ENCODE measurements at places on chromosomes 11 and 22.

DNA sequence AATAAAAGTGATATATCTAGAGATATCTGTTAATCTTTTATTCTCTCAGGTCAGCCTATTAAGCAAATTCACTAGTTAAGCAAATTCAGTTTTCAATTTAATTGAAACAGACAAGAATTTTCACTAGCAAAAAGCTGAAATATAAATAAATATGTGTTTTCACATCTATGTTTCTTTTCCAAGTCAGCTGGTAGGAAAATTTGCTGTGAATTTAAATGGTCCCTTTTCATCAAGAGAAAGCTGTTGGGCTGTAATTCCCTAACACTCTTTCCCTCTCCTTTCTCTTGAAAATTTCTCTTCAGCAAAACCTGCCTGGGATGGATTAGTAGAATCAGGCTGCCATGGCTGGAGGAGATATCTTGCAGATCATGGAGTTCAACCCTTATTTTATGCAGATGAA is 46.9 kb upstream of the BARX2 start:
- no peak for DNase-seq

- DNase-seq: no peak
Observed at GRCh38 chr11:63375434-63375833, 5.8 kb downstream of the SLC22A9 start.

GRCh38 chr22:48065892-48066291 is 1303.4 kb downstream of the TBC1D22A start:
- DNase-seq: no peak

DNA sequence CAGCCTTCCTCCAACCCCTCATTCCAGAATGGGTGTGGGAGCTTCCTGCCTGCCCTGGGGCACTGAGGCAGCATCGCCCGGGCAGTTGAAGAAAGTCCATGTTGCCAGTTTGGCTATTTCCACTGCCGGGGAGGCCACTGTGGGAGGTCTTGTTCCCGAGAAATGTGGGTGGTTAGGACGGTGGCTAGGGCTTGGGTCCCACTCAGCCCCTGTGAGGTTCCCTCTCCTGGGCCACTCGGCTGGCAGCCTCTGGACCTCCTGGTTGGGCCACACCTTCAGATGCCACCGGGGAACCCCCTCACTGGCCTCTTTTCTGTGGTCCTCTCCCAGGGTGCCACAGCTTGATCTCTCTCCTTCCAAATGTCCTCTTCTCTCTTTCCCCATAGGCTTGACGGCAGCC is 5.1 kb upstream of the PPP6R3 start:
- no peak for DNase-seq

GRCh38 chr22:21594865-21595452 is 27.4 kb downstream of the UBE2L3 start:
- no peak for DNase-seq

DNA sequence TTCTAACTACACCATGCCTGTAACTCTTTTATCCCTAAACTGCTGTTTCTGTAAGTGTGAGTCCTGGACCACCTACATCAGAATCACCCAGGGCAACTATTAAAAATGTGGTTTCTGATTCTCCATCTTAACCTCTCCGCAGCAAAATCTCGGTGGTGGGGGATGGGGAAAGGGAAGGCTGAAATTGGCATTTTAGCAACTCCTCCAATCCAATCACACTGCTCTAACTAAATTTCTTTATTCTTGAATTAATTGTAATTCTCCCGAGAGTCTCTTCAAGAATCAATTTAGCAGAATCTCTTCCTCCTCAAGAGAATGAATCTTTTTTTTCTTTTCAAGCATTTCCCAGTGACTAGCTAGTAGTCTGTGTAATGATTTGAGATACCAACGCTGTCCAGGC is 36.2 kb downstream of the SEZ6L start:
- DNase-seq: no peak

DNA sequence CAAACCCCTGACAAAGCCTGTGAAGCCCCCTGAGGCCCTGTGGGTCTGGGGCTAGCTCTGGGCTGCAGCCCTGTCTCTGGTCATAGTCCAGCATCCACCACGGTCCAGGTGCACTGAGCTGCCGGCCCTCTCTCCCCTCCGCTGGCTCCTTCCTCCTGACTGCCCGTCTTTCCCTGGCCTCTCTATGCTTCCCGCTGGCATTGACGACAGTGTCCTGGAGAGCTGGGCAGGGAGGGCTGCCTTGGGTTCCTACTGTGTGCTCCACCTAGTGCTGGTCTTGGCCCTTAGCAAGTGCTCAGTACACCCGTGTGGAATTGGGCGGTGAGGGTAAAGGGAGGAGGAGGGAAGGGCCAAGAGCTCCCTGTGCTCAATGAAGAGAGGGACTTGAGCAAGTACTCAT is 868 bp upstream of the MYEOV start:
- no peak for DNase-seq

DNA sequence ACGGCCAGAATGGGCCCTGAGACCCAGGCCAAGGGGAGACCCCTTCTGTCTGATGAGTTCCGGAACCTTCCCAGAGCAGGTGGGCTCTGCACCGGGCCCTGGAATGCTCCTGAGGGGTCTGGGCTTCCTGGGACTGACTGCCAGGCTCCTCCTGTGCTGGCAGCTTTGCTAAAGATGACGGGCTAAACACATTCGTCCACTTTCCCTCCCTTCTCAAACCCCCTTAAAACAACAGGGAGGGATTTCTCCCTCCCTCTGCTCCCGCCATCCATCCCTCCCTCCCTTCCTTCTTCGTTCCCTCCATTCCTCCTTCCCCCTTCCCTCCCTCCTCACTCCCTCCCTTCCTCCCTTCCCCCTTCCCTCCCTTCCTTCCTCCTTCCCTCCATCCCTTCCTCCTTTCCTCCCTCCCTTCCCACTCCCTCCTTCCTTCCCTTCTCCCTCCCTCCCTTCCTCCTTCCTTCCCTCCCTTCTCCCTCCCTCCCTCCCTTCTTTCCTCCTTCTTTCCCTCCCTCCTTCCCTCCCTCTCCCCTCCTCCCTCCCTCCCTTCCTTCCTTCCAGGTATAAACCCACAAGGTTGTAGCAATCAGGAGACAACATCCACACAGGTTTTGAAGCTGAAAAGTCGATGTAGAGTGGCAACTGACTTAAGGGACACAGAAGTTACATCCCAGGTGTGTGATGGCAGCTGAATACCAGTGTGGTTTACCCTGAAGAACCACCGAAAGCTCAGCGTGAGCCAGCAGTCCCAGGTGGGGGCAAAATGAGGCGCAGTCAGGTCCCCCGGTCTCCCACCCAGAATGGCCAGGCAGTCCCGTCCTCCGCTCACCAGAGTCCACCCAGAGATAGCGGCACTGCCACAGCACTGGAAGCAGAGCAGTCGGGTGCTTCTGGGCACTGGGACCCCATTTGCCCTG is 18.8 kb upstream of the MGAT3 start:
- DNase-seq: no peak

DNA sequence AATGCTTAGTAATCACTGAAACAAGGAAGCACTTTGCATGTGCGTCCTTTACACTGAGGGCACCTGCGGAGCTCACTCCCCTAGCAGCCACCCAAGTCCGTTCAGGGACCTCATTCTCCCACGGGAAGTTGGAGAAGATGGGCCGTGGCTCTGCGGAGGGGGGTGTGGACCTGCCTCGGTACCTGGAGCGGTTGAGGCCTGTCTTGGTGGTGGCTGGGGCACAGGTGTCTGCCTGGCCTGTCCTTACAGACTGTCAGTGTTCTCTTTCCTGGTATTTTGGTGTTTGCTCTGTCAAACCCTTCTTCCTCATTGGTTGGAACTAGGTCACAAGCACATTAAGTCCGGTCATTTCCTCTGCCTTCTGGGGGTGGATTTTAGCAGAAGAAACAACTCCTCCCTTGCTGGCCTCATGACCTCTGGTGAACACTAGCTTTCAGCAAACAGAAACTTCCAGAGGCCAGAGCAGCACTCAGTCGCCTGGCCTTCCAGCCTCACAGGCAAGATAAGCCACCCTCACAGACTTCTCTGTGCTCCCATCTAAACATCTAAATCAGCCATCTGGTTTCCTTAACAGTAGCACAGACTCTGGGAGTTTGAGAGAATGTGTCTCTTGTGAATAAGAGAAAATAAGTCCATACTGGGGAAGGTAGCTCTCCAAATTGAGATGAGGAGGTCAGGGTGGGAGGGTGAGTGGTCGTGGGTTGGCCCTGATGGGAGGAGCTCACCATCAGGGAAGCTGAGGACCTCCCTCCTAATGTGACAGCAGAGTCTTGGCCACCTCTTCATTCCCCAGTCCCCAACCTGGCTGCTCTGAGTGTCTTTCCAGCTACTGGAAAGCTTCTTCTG is 8.6 kb downstream of the SNAP29 start:
- peak; percentile 18 for DNase-seq

GRCh38 chr11:61922539-61922938 is 5.2 kb upstream of the RAB3IL1 start:
- no peak for DNase-seq

- no peak for DNase-seq
Observed at GRCh38 chr11:61126256-61126655, 24.0 kb downstream of the CD5 start.

GRCh38 chr11:80841675-80842074 is 1400.8 kb upstream of the TENM4 start:
- no peak for DNase-seq

DNA sequence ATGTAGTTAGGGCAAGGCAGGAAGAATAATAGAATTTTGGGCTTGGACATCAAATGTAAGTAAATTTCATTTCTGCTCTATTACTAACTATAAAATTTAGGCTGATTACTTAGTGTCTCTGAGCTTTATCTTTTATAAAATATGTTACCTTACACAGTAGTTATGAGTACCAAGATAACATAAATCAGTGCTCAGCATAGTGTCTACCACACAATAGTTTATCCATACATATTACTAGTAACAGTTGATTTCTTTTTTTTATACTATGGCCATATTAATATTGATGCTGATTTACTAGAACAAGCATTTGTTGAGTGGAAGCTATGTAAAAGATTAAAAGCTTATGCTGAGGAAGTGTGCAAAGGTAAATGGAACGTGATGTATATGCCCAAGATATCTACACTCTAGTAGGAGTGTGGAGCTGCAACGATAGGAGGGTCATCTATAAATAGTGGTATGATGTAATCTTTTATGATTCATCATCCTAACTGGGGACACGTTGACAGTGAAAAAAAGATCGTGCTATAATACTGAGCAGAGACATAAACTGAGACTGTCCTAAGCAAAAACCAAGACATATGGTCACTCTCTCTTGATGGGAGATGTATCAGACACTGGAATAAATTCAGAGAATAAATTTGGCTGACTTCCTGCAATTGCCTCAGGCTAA is 8.7 kb upstream of the SLC5A12 start:
- DNase-seq: no peak

DNA sequence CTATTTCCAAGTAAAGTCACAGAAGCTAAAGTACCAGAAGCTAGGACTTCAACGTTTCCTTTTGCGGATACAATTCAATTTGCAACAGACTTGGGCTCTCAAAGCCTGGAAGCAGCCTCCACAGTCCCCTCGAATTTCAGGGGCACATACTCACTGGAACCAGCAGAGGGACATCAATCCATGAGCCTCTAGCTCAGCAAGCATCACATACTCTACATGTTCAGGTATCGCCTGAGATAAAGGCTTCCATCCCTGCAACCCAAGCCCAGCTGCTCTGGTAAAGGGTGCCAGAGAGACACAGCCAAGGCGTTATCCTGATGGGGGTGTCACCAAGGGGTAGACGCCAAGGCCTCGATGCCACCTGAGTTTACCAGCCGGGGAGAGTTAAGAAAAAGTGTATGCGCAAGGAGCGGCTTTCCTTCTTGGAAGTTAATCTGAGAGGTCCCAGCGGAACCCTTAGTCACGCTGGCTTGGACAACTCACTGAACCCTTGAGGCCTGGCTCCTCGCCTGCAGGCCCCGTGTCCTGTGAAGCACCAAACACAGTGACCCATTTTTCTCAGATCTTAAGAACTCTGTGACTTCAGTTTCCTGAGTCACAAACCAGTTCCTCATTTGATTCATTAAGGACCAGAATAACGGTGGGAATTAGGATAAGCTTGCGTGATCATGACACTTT is 13.0 kb downstream of the LTO1 start:
- no peak for DNase-seq

GRCh38 chr11:6027501-6027900 is 3.1 kb downstream of the OR56A1 start:
- DNase-seq: no peak

- no peak for DNase-seq
Observed at GRCh38 chr22:49948958-49949913, 11.3 kb upstream of the PIM3 start.

GRCh38 chr11:78282821-78283220 is 94.1 kb downstream of the USP35 start:
- DNase-seq: no peak

DNA sequence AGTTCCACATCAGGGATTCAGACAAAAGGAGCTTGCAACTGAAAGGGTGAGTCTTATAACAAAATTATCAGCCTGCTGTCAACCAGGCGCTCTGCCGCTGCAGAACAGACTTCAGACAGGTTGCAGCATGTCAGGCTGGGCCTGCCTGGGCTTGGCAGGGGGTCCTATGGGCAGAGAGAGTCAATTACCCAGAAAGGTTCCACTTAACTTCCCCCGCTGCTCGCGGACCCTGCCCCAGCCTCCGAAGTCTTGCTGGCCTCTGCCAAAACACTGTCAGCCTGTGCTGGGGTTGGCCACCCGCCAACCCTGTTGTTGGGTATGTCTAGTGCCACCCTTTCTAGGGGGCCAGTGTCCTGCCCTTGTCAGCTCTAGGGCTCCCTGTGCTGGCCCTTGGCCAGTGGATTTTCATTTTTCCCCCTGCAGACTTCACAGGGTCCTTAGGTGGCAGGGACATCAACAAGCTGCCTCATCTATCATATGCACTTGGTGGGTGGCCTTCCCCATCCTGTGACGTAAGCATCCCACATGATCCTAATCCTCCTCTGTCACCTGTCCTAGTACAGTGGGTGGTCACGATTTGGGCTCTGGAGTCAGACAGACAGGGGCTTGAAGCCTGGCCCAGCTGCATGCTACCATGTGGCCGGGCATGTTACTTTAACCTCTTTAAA is 166.5 kb upstream of the CADM1 start:
- DNase-seq: no peak

- DNase-seq: no peak
Observed at GRCh38 chr11:76337923-76338322, 43.0 kb downstream of the THAP12 start.
